ENCODE measurements at places on chromosomes 13 and 19.

- no peak for DNase-seq
Observed at GRCh38 chr13:21608961-21609360, 5.0 kb upstream of the MICU2 start.

GRCh38 chr19:48398102-48398374 lies 4.6 kb downstream of the GRIN2D start:
- DNase-seq, result no peak

- no peak for DNase-seq
Observed at GRCh38 chr13:41780715-41781706, 179.9 kb downstream of the VWA8 start.

DNA sequence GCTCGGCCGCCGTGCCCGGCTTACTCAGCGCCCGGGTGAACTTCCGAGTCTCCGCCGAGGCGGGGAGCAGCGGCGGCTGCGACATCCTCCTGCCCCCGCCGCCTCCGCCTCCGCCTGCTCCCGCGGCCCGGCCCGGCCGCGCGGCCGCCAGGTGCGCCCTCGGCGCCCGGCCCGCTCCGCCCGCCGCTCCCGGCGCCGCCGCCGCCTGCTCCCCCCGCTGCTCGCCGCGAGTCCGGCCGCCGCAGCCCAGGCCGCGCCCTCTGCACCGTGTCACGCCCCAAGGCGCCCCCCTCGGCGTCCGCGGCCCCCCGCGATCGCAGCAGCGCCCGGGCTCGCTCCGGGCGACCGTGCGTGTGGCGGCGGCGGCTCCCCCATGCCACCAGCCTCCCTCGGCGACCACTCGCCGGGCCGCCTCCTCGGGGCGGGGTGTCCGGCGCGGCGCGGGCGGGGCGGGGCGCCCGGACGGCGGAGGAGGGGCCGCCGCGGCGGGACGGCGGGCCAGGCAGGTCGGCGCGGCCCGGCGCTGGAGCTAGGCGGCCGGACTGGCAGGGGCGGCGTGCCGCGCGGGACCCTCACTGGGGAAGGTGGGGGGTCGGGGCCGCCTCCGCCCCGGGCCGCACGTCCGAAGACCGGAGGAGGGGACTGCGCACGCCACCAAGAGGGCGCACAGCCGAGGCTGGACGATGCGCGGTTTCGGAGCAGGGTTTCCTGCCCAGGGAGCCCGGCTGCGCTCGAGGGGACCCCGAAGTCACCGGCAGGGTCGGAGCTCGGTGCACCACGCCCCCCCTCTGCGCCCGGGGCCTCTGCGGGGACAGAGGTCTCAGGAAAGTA lies 108.6 kb upstream of the DOCK9 start:
- DNase-seq, result peak; percentile 69

- DNase-seq, result peak; percentile 77
Observed at GRCh38 chr19:56538761-56539263, at the start of gene ZFP28. ZFP28 (plus strand) TSS chr19:56538948; CDS start chr19:56539019, 71 bp downstream.

DNA sequence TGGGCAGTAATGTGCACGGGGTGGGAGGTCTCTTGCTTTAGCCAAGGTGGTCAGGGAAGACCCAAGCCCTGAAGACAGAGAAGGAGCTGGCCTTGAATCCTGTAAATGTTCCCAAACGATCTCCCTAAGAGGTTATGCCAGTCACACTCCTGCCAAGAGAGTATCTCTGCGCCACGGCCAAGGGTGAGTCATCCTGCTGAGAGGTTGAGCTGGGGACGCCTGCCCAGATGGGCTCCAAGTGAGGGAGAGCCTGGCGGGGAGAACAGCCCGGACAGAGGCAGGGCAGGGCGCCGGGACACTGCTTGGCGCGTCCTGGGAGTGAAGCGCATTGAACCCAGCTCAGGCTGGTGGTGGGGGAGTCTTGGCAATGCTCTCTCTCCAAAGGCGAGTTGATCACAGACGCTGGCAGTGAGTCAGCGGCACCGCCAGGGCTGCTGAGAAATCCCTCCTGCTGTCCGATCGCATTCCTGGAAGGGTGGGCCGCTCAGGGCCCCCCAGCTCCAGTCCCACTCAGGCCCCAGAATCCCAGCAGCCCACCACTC lies 16.4 kb downstream of the SULT2B1 start:
- DNase-seq, result no peak

- peak; percentile 22 for DNase-seq
Observed at GRCh38 chr19:4539693-4540581, at the start of gene LRG1. LRG1 (minus strand) TSS chr19:4540036; CDS start chr19:4540013, 23 bp downstream.

GRCh38 chr13:111528513-111528912 lies 208.1 kb downstream of the TEX29 start:
- no peak for DNase-seq

DNA sequence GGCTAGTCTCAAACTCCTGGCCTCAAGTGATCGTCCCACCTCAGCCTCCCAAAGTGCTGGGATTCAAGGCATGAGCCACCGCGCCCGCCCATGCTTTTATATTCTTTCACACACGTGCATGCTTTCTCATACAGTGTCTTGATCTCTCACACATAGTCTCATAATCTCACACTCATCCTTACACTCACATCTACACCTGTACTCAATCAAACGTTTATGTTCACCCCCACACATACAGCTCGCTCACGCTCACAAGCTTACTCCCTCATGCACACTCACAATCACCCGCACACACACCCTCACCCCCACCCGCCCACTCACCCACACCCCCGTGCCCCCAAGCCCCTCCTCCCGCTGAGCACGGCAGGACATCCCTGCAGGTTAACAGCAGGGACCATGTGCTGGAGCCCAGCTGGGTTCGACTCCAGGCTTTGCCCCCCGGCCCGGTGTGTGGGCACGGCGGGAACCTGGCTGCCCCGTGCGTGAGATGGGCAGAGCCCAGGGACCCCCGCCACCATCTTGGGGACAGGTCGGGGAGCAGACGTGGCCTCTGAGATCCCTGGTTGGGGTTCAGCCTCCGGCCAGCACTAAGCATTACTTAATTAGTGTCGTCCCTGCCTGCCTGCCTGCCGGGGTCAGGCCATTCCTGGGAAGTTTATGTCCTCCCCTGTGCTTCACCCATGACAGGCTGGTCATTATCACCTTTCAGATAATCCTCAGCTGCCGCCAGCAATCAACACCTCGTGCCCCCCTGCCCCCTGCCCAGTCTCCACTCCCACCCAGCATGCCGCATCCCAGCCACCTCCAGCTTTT lies 11.4 kb downstream of the SBK2 start:
- DNase-seq, result no peak

GRCh38 chr13:60448907-60449510 lies 52.0 kb downstream of the TDRD3 start:
- DNase-seq, result no peak

DNA sequence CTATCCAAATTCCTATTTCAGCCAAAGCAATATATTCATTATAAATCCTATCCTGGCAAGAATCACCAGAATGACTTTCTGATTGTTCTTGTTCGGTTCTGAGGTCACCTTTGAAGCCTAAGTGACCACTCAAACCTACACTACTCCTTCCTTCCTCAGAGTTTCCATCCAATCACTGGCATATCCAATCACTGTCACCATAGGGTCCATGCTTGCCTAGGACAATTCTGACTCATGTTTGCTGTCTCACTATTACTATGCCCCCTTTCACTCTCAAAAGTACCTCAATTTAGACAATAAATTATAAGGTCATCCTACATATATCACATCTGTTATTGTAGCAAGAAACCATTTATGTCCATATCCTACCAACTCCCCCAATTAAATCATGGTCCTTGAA lies 58.9 kb downstream of the UBL3 start:
- no peak for DNase-seq

- DNase-seq, result no peak
Observed at GRCh38 chr13:33219926-33220325, 65.6 kb downstream of the STARD13 start.

DNA sequence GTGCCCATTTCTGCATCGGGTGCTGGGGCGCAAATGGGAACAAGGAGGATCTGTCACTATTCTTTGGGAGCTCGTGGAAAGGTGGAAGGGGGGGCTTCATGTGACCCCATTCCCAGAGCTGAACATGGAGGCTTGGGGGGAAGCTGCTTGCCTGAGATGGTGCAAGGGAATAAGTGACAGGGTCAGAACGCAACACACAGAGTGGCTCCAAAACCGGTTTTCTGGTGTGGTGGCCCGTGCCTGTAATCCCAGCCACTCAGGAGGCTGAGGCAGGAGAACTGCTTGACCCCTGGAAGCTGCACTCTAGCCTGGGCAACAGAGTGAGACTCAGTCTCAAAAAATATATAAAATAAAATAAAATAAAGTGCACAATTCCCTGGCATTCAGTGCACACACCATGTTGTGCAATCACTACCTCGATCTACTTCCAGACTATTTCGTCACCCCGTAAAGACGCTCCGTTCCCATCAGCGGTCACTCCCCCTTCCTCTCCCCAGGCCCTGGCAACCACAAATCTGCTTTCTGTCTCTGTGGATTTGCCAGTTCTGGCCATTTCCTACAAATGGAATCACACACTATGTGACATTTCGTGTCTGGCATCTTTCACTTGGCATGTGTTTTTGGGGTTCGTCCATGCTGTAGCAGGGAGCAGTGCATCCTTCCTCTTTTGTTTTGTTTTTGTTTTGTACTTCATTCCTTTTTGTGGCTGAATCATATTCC lies 18.2 kb upstream of the COMP start:
- no peak for DNase-seq

GRCh38 chr13:29222458-29222857 lies 373.0 kb downstream of the SLC7A1 start:
- no peak for DNase-seq

GRCh38 chr19:6590827-6591319 lies at the start of gene CD70:
CD70 (minus strand) TSS chr19:6591150; CDS start chr19:6591002, 148 bp downstream.
- peak; percentile 69 for DNase-seq

GRCh38 chr19:15640904-15641597 lies 354 bp downstream of the CYP4F3 start:
- DNase-seq, result no peak

- no peak for DNase-seq
Observed at GRCh38 chr13:65497265-65497664, 1732.9 kb downstream of the PCDH9 start.

- DNase-seq, result no peak
Observed at GRCh38 chr13:67075239-67075638, 154.9 kb downstream of the PCDH9 start.

DNA sequence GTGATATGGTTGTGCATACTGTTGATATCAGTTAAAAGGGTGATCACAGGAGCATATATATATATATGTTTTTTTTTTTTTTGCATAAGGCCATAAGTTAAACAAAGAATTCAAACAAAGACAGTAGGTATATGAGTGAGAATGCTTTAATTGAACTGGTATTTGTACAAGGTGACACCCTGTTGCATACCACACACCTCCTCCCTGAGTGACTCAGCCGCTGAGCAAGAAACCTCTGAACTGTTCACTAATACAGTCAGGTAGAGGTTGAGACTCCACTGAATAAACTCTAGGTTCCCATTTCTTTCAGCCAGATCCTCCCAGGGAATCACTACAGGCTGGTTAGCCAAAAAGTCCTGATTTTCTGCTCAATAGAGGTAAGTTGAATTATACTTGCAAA lies at the start of gene SCEL:
Gene SCEL, plus strand, starts transcription at position 259 of the 400 bp plus-strand sequence. CDS start 20,170 bp downstream, outside the sequence.
- no peak for DNase-seq

DNA sequence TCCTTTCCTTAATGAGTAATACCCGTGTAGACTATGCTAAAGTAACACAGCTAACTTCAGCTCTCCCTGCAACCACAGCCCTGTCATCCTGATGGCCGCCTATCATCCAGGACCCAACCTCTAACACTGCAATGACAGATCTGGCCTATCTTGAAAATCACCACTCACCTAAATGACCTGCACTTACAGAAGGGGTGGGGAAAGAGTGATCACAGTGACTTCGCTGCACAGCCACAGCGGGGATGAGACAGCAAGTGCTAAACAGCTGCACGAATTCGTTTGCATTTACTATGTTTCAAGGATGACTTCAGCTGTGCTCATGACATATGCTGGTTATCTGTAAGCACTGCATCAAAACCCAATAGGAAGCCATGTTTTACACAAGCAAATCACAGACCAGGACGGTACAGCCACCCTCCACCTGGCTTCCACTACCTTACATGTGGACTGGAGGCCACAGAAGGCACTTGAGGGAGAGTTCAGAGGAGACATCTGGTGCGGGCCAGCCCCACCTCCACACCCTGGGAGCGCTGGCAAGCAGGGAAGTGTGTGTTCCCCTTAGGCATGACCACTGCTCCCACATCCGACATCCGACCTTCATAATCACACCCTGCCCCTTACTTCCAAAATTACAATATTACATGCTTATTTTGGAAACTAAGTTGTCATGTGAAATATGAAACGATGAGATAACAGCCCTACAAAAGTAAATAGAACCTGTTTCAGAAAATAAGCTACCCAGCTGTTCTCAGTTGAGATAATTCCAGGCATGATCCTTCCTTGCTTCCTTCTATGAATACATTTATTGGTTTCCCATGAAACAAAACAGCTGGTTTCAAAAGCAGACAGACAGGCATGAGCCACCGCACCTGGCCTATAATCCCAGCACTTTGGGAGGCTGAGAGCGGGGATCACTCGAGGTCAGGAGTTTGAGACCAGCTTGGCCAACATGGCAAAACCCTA lies 95.7 kb downstream of the STK24 start:
- peak; percentile 53 for DNase-seq

GRCh38 chr13:112969692-112970338 lies 801 bp downstream of the MCF2L start:
- DNase-seq, result no peak

- no peak for DNase-seq
Observed at GRCh38 chr19:13864667-13865570, 12.0 kb upstream of the NANOS3 start.

- no peak for DNase-seq
Observed at GRCh38 chr13:21364916-21365315, 94.2 kb downstream of the ZDHHC20 start.

DNA sequence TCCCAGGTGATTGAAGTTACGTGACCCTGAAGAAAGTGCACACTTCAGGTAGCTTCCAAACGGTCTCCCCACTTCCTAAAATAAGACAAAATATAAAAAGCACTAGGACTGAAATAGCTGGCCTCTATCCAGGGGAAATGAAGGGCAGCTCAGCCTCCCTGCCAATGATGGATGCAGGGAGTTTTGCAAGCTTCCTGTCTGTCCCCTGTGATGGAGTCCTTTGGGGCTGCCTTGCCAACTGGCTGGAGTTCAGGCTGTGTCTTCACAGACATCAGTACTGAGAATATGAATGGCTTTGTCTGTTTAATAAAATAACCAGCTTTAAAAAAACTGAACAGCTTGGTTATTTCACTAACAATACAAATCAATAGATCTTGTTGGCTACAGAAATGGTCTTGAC lies 101.4 kb upstream of the GPR12 start:
- no peak for DNase-seq

Measured in activated naive CD8-positive, alpha-beta T cell treated with anti-CD3 and anti-CD28 coated beads, Interleukin-2, amount 50 U/mL, for 24 hours (primary cell).